ENCODE measurements at places on chromosomes 2 and 18.

DNA sequence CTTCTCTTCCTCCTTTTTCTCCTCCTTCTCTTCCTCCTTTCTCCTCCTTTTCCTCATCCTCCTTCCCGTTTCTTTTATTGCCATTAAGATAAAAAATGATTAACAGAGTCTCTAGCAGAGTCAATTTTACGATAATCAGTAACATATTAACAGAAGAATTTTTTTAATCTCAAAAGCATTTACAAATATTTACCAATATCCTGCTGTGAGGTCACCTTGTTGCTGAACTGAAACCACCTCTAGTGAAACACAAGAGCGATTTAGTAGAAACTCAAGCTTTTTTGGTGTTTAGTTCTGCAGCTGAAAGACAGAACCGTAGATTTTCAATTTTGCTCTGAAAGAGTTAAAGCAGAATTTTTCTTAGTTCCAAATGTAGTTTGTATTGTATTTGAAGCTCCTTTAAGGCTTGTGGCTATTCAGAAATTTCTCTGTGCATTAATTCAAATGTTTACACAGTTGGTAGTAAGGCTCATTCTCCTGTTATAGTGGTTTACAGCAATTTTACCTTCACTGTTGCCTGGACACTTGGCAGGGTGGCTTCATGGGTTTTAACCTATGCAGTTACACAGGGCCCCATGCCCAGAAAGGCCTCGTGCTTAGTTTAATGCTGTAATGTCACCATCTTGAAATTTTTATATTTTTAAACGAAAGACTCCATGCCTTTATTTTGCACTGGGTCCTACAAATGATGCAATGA, 1106.6 kb upstream of the FAM98A start:
- DNase-seq = no peak

- no peak for DNase-seq
Measured at GRCh38 chr2:151922845-151923666, 94.8 kb upstream of the ARL5A start.

- peak; percentile 84 for DNase-seq
Measured at GRCh38 chr2:84905181-84906107, at the start of gene TMSB10. Gene TMSB10, plus strand, starts transcription at chr2:84905656.

DNA sequence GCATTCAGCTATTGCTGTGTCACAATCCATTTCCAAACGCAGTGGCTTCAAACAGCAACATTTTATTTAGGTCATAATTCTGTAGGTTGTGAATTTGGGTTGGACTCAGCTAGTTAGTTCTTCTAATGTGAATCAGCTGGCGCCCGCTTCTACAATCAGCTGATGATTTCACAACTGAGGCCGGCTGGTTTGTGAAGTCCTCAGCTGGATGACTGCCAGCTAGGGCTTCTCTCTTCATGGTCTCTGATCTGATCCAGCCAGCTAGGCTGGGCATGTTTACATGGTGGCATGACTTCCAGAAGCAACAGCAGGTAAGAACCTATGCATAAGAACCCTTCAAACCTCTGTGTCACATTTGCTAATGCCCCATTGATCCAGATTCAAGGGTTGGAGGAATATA, 172.0 kb downstream of the SLC4A10 start:
- DNase-seq = no peak

DNA sequence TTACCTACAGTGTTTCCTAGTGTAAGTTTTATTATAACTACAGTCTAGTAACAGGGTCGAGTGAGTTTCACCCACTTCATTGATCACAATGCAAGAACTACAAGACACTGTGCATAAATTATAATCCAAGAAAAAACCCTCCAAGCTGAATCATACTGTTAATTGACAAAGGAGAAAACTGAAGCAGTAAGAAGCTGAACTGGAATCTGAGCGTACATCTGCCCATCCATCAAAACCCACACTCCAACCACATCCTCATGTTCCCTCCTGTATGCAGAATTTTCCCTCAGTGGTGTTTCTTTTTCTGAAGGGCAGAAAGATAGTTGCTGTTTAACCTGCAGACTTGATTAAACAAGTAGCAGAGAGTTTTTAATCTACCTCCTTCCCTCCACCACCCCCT, 49.5 kb upstream of the KIDINS220 start:
- no peak for DNase-seq

GRCh38 chr2:79005216-79005615, 20.3 kb upstream of the REG3G start:
- DNase-seq = no peak

GRCh38 chr2:221677688-221678087, 105.6 kb upstream of the EPHA4 start:
- no peak for DNase-seq

GRCh38 chr2:99504844-99505584, 15.2 kb upstream of the REV1 start:
- DNase-seq = no peak

GRCh38 chr18:29711932-29712331, 1330.6 kb downstream of the DSC3 start:
- no peak for DNase-seq

DNA sequence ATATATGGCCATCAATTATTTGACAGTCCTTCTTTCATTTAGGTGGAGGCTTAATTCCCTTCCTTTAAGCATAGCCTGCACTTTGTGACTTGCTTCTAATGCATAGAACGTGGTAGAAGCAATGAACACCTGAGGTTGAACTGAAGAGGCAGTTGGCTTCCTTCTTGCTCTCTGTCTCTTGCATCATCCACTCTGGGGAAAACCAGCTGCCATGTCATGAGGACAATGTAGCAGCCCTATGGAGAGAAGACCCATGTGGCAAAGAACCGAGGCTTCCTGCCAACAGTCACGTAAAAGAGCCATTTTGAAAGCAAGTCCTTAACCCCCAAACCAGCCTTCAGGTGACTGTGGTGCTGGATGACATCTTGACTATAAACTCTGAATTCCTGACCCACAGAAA, 46.8 kb downstream of the ATOH8 start:
- no peak for DNase-seq

DNA sequence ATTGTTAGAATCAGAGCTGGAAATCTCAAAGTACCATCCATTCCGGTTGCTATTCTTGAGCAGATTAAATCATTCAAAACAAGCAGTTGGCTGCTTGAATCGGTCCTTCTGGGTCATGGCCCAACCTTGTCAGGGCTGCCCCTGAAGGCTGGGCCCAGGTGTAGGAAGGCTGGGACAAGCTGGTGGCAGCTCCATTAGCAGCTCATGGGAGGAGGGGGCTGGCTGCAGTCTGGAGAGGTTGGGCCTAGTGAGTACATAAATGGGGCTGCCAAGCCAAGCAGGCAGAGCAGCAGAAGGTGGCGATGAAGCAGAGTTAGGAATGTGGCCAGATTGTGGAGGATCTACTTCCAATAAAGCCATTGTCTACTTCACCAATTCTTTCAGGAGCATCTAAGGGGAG, 81.4 kb downstream of the ADCYAP1 start:
- DNase-seq = no peak

DNA sequence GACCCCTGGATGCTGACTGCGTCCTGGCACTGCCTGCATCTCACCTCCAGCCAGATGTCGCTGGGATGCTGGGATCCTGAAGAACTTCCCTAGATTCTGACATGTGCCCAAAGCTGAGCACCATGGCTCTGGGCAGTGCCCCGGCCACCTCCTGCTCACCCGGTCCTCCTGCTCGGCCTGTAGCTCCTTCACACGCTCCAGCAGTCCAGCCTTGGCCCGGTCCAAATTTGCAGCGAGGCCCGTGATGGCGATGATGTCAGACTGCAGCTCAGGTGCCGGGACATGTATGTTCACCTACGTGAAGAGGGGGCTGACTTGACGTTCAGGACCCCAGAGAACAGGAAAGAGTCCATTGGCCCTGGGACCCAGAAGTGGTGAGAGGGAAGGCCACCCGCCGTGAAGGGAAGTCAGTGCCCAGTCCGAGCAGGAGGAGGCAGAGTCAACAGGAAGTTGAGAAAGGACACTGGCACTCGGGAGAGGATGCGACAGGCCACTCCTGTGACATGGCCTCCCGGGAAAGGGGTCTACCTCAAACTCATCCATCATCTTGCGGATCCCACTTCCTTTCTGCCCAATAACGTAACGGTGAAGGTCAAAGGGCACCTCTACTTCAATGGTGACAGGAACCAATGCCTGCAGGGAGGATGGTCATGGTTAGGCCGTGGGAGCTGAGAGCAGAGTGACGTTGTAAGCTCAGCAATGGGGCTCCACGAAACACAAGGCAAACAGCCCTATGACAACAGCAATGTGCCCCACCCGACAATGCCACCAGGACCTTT, 46.7 kb downstream of the ANO7 start:
- DNase-seq = no peak

DNA sequence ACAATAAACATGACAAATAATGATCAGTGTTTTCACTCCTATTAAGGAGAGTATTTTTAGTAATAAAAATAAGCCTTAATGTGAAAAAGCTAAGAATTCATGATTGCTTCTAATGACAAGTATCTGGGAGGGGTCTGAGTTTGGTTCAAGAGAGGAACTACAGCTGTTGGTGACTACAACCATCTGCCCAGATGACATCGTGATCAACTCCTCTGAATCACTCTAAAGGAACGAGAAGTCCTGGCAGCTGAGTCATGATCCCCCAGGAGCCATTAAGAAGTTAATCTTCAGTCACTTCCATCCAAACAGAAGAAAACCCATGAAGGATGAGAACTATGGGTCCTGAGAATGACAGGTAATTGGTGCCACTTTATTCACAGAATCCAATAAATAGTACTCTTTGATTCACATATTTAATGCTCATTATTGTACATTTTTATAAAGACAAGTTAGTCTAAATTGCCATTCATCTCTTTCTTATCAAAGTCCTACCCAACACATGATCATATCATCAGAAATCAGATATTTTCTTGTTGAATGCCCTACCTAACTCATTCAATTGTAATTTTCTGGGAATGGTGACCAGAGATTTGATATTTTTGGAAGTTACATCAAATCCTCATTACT, 6.8 kb downstream of the TFPI start:
- no peak for DNase-seq

DNA sequence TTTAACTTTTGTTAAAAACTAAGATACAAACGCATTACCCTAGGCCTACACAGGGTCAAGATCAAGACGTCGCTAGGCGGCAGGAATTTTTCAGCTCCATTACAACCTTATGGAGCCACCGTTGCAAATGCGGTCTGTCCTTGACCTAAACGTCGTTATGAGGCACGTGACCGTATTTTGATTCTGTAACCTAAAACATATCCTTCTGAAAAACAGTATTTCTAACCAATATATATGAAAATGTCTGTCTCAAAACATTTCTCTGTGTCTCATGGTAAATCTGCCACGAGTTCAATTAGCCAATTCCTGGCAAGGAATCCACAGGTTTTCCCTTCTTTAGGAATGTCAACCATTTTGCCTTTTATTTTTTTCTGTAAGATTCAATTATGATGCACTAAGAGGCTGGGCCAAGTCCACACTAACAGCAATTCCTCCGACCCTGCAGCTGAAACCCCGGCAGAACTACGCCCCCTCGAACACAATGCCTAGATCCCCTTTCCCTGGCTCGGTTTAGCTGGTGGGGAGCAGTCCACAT, 1.7 kb downstream of the RTN4 start:
- DNase-seq = no peak

DNA sequence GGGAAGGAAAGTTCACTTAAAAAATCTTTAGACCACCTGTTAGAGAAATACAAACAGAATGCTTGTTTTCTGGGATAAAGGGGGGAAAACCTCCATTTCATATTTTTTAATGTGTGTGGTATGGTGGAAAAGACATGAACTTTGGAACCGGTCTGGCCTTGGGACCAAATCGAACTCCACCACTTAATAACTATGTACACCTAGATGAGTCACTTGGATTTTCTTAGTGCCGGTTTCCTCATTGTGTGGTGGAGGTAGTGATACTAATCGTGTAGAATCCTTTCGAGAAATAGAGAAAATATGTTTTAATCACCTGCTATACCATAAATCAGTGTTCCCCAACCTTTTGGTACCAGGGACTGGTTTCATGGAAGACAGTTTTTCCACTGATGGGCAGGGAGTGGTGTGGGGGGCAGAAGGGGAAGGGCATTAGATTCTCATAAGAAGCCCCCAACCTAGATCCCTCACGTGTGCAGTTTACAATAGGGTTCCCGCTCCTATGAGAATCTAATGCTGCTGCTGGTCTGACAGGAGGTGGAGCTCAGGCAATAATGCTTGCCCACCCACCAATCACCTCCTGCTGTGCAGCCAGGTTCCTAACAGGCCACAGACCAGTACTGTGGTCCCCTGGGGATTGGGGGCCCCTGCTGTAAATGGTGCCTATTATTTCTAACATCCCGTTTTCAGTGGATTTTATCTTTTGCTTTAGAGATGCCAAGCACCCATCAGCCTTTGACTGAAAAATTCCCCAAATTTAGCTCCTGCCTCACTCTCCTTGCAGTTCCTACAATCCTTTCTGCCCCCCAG, 308.8 kb downstream of the PRKCE start:
- no peak for DNase-seq

DNA sequence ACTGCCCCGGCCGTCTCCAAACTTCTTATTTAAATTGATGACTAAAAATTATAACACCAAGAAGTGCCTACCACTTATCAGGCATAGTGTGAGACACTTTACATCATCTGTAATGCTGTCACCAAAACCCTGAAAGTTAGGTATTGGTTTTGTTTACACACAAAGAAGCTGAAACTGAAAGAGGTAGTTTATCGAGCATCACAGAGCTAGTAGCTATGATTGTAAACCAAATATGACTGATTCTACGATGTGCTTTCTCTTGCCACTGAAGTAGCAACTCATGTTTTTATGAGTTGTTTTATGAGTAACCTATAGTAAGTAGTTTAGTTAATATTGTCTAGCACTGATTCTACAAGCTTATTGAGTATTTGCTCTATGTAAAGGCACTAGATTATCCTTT, 31.5 kb downstream of the DYNC1I2 start:
- DNase-seq = no peak

GRCh38 chr2:36456227-36457175, 100.9 kb downstream of the CRIM1 start:
- DNase-seq = no peak

DNA sequence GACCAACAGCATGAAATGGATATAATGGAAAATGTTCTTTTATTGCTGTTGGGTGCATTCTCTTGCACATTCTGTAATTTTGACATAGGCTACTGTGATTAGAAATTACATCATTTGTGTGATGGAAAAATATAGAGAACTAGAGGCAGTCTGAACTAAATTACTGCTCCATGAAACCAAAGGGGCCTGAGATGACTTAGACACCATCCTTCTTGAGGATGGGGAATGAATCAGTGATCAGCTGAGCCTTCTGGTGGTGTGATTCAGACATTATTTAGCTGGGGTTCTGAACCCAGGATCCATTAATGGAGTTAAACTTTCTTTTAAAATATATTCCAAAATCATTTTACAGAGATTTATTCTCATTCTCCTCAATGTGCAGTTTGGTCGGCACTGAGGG, 135.8 kb downstream of the LDLRAD4 start:
- DNase-seq = no peak
